T-helper 1 cell treated with Interleukin-12 subunit alpha and Interleukin-12 subunit beta and Interleukin-4 antibody, amounts not matched to agents 30 ng/mL and 1 ng/mL, for 36 hours (primary cell): ENCODE measurements at places on chromosomes 3 and 15. TPM values are rescaled to one million over a fixed set of nuclear protein-coding genes. Genes with fewer than 3 reads are reported as not detected.

ATP2B2 gene
- not detected in 2 replicates for total RNA-seq

SLC22A14 gene
- total RNA-seq = not detected in 2 replicates

SLC2A2 gene
- total RNA-seq = not detected in 2 replicates

GPR149 gene
- not detected in 2 replicates for total RNA-seq

DUOX1 gene
- 0.02 and 0.07 TPM in 2 replicates for total RNA-seq

LMAN1L gene
- 3.7 and 3.8 TPM in 2 replicates for total RNA-seq

COL6A5 gene
- 0.05 and 0.15 TPM in 2 replicates for total RNA-seq

TTBK2 gene
- 15.2 and 16.0 TPM in 2 replicates for total RNA-seq

TM2D3 gene
- total RNA-seq = 44.4 and 46.2 TPM in 2 replicates

CELF6 gene
- 0.98 and 1.1 TPM in 2 replicates for total RNA-seq

ARGFX gene
- not detected in 2 replicates for total RNA-seq

TMC3 gene
- total RNA-seq = not detected in 2 replicates

ZNF660 gene
- total RNA-seq = 0.29 and 0.44 TPM in 2 replicates

QARS1 gene
- total RNA-seq = 207 and 215 TPM in 2 replicates

GATA2 gene
- total RNA-seq = 0.15 and 0.32 TPM in 2 replicates
